ENCODE measurements at places on chromosomes 16 and 17. TPM values are rescaled to one million over a fixed set of nuclear protein-coding genes. Genes with fewer than 3 reads are reported as not detected.

C1QL1 gene
- total RNA-seq: 28.1 TPM

TNS4 gene
- 275 TPM for total RNA-seq

EFNB3 gene
- total RNA-seq: 1.4 TPM

C16orf92 gene
- not detected for total RNA-seq

HSD17B2 gene
- not detected for total RNA-seq

CCL16 gene
- not detected for total RNA-seq

MYH8 gene
- total RNA-seq: not detected

TMED6 gene
- not detected for total RNA-seq

NDRG4 gene
- total RNA-seq: 26.2 TPM

CHD9NB gene
- total RNA-seq: 1.3 TPM

COQ7 gene
- 25.2 TPM for total RNA-seq

SPNS2 gene
- total RNA-seq: 11.3 TPM

TNFRSF13B gene
- not detected for total RNA-seq

TRAPPC1 gene
- total RNA-seq: 321 TPM

CHD9 gene
- 14.1 TPM for total RNA-seq

KCNJ2 gene
- total RNA-seq: 0.08 TPM

WFIKKN2 gene
- total RNA-seq: not detected

SPN gene
- 0.02 TPM for total RNA-seq

SDK2 gene
- 1.8 TPM for total RNA-seq

GPR142 gene
- total RNA-seq: not detected

ALDH3A1 gene
- 1,130 TPM for total RNA-seq

Data from A549 treated with Hydrocortisone at 1 μM for 4 hours (cell line).